ENCODE measurements at places on chromosomes 3 and 15.

- H3K4me3 ChIP-seq, result no peak overlapping the region
- no peaks in the 10 kb centered on the region for H3K36me3 ChIP-seq
- H3K27ac ChIP-seq, result no peak overlapping the region
These were observed 14.0 kb downstream of the RUBCN start for GRCh38 chr3:197722734-197723133.

DNA sequence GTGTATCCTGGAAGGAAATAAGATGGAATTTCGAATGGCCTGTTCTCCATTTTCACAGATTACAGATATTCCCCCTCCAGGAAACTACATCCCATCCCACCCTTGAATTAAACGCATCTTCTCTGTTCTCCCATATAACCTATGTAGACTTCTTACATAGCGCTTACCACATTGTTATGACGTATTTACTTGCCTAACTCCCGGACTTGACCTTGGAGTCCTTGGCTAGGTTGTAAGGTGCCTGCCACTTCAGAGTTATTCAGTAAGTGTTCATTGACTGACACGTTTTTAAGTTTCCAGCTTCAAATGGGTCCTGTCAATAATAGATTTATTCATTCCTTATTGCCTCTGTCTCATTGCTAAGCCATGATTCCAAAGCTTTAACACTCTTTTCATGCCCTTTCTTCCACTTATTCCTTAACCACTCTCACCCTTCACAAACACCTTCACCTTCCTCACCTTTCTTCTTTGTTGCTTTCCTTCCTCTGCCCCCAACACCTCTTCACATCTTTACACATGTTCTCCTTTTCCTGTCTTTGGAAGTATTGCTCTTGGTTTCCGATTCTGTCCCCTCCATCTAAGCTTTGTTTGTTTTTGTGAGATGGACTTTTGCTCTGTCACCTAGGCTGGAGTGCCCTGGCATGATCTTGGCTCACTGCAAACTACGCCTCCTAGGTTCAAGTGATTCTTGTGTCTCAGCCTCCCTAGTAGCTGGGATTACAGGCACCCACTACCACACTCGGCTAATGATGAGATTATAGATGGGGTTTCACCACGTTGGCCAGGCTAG is 138.3 kb downstream of the CMSS1 start:
- no peak overlapping the region for H3K27ac ChIP-seq
- H3K4me3 ChIP-seq, result no peak overlapping the region
- no peaks in the 10 kb centered on the region for H3K36me3 ChIP-seq
- H3K27me3 ChIP-seq, result no peaks in the 10 kb centered on the region

- DNase-seq, result no peak
- H3K36me3 ChIP-seq, result no peaks in the 10 kb centered on the region
- H3K4me1 ChIP-seq, result no peaks in the 10 kb centered on the region
- no peaks in the 10 kb centered on the region for H3K27me3 ChIP-seq
- H3K4me3 ChIP-seq, result no peak overlapping the region
These were observed 107.9 kb upstream of the FAM174B start for GRCh38 chr15:92763459-92763858.

DNA sequence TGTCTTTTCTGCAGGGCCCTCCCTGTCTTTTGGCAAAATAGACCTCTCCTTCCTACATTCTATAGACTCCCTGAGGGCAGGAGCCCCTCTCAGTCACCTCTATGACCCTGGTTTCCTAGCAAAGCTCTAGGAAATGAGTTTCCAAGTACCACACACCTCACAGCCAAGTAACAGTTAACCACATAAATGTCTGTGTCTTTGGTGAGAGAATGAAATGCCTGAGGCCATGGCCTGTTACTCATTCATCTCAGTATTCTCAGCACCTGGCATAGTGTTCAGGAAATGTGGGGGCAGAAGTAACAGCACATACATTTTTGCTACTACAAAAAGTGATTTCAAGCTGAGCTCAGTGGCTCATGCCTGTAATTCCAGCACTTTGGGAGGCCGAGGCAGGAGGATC is 21.0 kb downstream of the RFT1 start:
- H3K4me1 ChIP-seq, result no peaks in the 10 kb centered on the region
- no peaks in the 10 kb centered on the region for H3K27me3 ChIP-seq
- H3K36me3 ChIP-seq, result peaks cover 5% of the 10 kb centered on the region
- no peak for DNase-seq
- no peak overlapping the region for H3K27ac ChIP-seq
- no peak overlapping the region for H3K4me3 ChIP-seq

GRCh38 chr3:16928386-16929132 is 43.8 kb downstream of the PLCL2 start:
- no peaks in the 10 kb centered on the region for H3K27me3 ChIP-seq
- no peak for DNase-seq
- peaks cover 26% of the 10 kb centered on the region for H3K4me1 ChIP-seq
- no peak overlapping the region for H3K27ac ChIP-seq
- no peak overlapping the region for H3K4me3 ChIP-seq
- H3K36me3 ChIP-seq, result no peaks in the 10 kb centered on the region

GRCh38 chr3:155387571-155387970 is 94.1 kb upstream of the STRIT1 start:
- H3K27ac ChIP-seq, result no peak overlapping the region
- no peaks in the 10 kb centered on the region for H3K36me3 ChIP-seq
- DNase-seq, result no peak

GRCh38 chr3:187964760-187965159 is 189.2 kb upstream of the LPP start:
- no peak overlapping the region for H3K27ac ChIP-seq
- no peaks in the 10 kb centered on the region for H3K36me3 ChIP-seq
- H3K4me3 ChIP-seq, result no peak overlapping the region
- no peaks in the 10 kb centered on the region for H3K4me1 ChIP-seq
- no peak for DNase-seq

DNA sequence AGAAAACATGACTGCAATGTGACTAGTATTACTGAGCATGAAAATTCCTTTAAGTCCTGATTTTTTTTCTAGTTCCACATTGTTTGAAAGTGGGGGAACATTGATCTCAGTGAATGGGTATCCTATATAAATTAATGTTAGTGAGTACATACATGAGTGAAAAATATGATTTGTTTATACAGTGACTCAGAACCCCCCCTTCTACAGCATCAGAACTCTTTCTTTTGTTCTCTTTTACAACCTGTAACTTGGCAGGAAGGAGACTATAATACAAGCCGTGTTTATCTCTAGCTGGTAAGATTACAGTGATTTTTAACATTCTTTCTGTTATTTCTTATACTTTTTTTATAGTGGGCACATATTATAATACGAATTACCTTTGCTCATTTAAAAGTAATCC is 384.7 kb downstream of the PDCD6IP start:
- H3K4me1 ChIP-seq, result no peaks in the 10 kb centered on the region
- DNase-seq, result no peak
- H3K4me3 ChIP-seq, result no peak overlapping the region
- no peak overlapping the region for H3K27ac ChIP-seq

- no peak overlapping the region for H3K27ac ChIP-seq
- no peak for DNase-seq
- no peaks in the 10 kb centered on the region for H3K36me3 ChIP-seq
- no peaks in the 10 kb centered on the region for H3K27me3 ChIP-seq
- no peak overlapping the region for H3K4me3 ChIP-seq
These were observed 525.1 kb downstream of the PDCD6IP start for GRCh38 chr3:34323517-34323916.

DNA sequence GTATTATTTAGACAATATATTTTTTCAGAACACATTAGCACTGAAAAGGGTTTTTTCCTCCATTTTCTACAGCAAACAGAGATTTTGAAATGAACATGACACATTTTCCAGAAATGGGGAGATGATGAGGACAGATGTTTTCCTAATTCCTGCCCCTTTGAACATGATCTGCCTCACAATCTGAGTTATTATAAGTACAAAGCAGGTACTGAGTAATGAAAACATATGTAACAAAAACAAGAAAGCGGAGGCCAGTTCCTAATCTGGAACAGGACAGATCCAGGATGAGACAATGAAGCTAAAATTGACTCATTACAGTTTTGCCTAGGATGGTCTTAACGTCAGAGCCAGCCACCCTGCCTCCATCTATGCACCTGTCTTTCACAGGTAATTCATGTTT is 642.8 kb upstream of the NR2F2 start:
- H3K4me1 ChIP-seq, result no peaks in the 10 kb centered on the region
- H3K36me3 ChIP-seq, result no peaks in the 10 kb centered on the region
- no peak overlapping the region for H3K27ac ChIP-seq
- no peak for DNase-seq

GRCh38 chr3:179731544-179731943 is 78.7 kb downstream of the USP13 start:
- H3K36me3 ChIP-seq, result no peaks in the 10 kb centered on the region
- no peaks in the 10 kb centered on the region for H3K4me1 ChIP-seq
- DNase-seq, result no peak
- H3K27ac ChIP-seq, result no peak overlapping the region

DNA sequence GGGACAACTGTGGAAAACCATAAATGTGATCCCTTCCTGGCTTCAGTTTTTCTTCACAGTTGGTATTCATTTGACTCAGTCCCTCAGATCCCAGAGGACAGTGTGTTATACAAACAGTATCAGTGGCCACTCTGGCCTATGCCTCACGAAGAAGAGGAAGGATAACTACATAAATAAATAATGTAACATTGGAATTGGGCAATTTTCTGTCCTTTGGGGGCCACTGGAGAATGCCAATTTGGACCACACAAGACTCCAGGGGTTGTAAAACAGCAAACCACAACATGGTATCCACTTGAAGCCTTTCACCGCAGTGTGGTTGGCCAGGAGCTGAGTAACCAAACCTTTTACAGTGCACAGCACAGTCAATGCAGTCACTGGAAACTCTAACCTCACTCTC is 1077.0 kb downstream of the ROBO2 start:
- H3K4me3 ChIP-seq, result no peak overlapping the region
- no peak for DNase-seq
- no peaks in the 10 kb centered on the region for H3K27me3 ChIP-seq
- no peak overlapping the region for H3K27ac ChIP-seq
- no peaks in the 10 kb centered on the region for H3K36me3 ChIP-seq
- no peaks in the 10 kb centered on the region for H3K4me1 ChIP-seq

GRCh38 chr3:64936556-64936955 is 248.8 kb upstream of the ADAMTS9 start:
- H3K4me3 ChIP-seq, result no peak overlapping the region
- no peak for DNase-seq
- no peaks in the 10 kb centered on the region for H3K27me3 ChIP-seq

DNA sequence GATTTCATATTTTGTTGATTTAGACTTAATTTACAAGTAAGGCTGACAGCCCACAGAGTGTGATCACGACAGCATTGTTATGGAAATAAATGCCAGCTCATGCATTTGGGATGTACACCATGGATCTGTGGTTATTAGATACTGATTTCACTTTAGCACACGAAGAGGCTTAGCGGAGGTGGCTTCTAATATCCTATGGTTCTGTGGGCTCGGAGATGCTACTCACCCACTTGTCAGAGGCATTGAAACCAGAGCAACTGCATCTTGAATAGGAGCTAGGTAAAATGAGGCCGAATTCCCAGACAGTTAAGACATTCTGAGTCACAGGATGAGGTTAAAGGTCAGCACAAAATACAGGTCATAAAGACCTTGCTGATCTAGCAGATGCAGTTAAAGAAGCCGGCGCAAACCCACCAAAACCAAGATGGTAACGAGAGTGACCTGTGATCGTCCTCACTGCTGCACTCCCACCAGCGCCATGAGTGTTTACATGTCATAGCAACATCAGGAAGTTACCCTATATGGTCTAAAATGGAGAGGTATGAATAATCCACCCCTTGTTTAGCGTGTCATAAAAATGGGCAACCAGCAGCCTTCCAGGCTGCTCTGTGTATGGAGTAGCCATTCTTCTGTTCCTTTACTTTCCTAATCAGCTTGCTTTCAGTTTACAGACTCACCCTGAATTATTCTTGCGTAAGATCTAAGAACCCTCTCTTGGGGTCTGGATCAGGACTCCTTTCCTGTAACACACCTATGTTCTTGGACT is 117.5 kb downstream of the PGPEP1L start:
- no peaks in the 10 kb centered on the region for H3K36me3 ChIP-seq
- no peaks in the 10 kb centered on the region for H3K27me3 ChIP-seq
- H3K4me3 ChIP-seq, result no peak overlapping the region
- no peak for DNase-seq

DNA sequence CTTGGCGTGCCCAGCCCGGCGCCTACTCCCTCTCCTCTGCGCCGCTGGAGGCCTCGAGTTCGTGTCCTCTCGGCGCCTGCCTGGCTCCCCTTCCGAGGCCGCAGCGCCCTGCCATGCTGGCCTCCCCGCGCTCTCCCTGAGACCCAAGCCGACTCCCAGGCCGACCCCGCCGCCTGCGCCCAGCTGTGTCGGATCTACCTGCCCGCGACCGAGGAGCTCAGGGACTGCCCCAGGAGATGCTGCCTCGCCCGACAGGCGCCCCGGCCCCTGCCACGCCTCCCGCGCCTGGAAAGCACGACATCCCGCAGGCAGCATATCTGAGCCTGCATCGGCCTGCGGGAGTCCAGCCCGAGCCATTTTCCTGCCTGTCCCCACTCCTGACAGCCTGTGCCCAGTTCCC is 16.1 kb downstream of the PAQR9 start:
- no peak overlapping the region for H3K4me3 ChIP-seq
- DNase-seq, result no peak

- no peak overlapping the region for H3K4me3 ChIP-seq
- H3K27ac ChIP-seq, result no peak overlapping the region
- no peak for DNase-seq
- no peaks in the 10 kb centered on the region for H3K36me3 ChIP-seq
These were observed 362.1 kb upstream of the ARRDC4 start for GRCh38 chr15:97598353-97598798.

DNA sequence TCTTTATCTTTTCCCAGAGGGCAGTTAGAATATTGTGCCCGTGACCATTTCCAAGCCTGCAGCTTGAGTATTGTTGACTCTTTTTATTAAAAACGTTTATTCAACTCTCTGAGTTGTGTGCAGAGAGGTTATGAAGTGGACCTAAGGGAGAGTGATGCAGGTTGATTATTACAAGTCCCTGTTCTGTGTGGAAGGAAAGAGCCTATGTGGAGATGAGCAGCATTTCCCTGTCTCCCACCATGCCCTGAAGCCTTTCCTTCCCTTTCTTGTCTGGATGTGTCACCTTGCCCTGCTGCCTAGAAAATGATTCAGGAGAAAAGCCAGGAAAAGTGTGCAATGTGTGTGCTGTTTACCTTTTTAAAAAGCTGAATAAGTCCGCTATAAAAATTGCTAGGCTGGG is 19.4 kb downstream of the ZPLD1 start:
- H3K4me3 ChIP-seq, result no peak overlapping the region
- H3K27me3 ChIP-seq, result no peaks in the 10 kb centered on the region
- no peak for DNase-seq

- no peaks in the 10 kb centered on the region for H3K36me3 ChIP-seq
- no peaks in the 10 kb centered on the region for H3K27me3 ChIP-seq
- H3K4me3 ChIP-seq, result no peak overlapping the region
- no peak for DNase-seq
These were observed 164.3 kb upstream of the NUDT16 start for GRCh38 chr3:131217296-131217741.

DNA sequence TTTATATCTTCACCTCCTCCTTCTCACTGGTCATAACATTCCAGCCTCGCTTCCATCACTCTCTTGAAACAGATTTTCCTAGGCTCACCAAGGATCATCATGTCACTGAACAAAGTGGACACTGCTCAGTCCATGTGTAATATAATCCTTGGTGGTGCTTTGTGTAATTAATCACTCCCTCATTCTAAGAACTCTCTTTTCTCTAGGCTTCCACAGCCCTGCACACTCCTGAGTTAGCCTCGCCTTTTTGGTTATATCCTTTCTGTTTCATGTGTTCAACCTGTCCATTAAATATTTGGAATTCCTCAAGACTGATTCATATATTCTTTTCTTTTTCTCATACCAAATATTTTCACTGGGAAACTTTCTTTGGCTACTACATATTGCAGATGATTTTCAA is 440.8 kb downstream of the PYDC2 start:
- no peaks in the 10 kb centered on the region for H3K36me3 ChIP-seq
- DNase-seq, result no peak
- no peaks in the 10 kb centered on the region for H3K27me3 ChIP-seq
- H3K27ac ChIP-seq, result no peak overlapping the region
- no peak overlapping the region for H3K4me3 ChIP-seq

All from tibial nerve (tissue), 4 donors.